ENCODE measurements at places on chromosomes 1 and 21.

DNA sequence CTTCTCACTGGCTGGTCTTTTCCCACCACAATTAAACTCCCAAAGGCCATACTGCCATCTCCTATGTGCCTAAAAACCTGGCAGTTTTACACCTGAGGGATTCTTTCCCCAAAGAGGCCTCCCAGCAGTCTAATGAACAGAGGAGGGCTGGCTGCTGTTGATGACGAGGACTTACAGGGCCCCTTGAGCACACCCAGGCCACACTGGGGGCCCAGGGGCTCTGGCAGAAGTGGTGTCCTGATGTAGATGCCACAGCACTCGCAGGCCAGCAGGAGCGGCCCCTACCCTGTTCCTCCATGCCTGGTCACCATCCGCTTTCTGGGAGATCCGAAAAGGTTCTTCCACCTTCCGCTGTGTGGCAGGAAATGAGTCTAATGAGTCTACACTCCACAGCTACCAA, 24.2 kb downstream of the POFUT2 start:
- DNase-seq = no peak

DNA sequence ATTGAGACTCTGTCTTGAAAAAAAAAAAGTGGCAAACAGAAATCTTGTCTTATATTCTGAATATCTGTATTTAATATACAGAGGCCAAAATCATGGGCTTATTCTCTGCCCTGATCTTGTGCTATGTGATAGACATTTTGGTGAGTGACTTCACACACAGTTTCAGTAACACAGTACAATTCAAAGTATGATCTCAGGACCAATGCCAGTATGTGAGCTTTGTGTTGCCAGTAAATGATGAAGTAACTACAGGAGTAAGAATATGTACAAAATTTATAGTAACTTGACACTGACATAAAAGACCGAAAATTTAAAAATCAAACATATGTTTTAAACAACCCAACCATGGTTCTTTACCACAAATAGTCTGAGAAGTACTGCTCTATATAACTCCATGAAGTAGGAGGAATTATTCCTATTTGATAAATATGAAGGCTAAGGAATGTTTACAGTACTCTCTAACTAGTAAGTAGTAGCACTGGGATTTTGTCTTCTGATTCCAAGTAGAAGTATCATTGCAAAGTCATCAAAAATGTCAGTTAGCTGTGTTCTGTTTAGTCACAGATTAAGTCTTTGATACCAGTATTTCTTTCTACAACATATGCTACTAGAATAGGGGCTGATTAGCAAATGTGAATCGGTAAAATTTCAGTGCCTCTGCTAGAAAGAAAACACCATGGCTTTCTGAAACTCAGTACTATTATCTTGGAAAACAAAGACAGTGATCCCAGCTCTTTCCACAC, 25.3 kb downstream of the DPH5 start:
- DNase-seq = no peak

DNA sequence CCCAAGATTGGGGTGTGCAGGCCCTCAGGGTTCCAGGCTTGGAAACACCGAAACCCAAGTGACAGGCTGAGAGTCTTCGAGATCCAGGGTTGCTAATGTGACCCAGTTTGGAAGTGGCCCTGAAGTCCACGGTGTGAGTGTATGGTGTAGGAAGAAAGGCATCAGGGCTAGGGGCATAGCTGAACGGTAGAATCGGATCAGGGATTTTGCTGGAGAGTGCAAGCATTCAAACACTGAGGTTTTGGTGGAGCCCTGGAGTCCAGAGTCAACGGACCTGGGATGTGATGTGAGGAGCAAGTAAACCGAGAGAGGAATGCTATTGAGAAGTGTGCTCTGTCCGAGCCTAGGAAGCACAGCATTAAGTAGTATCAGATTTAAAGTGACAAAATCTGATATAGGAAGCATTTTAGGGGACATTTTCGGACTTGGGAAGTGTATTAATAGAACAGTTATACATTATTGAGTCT, 958 bp downstream of the NFYC start:
- DNase-seq = no peak

GRCh38 chr1:157626099-157626498, 28.2 kb upstream of the FCRL4 start:
- no peak for DNase-seq

DNA sequence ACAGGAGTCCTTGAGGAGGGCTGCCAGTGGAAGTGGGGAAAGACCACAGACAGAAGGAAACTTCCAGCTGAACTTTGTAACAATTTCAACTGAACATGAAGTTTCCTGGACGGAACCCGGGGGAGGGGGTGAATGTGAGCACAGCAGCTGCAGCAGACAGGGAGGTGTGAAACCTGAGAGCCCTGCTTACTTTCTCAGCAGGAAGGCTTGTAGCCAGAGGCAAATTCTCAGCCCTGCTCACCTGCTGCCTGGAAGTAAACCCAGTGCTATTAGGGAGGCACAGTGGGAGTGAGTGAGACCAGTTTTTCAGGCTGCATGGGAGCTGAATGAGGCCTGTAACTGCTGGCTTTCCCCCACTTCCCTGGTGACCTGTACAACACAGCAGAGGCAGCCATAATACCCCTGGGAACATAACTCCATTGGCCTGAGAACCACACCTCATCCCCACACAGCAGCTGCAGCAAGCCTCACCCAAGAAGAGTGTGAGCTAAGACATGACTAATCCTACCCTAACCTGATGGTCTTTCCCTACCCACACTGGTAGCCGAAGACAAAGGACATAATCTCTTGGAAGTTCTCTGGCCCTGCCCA, 9.6 kb upstream of the SPRR2F start:
- DNase-seq = no peak
